Peyer's patch (tissue), 4 donors: ENCODE measurements at places on chromosomes 11 and 22.

GRCh38 chr11:35157814-35158700 is 19.1 kb downstream of the CD44 start:
- no peak for DNase-seq
- H3K27me3 ChIP-seq: no peaks in the 10 kb centered on the region
- no peaks in the 10 kb centered on the region for H3K36me3 ChIP-seq
- H3K4me3 ChIP-seq: no peak overlapping the region
- no peaks in the 10 kb centered on the region for H3K4me1 ChIP-seq

- H3K4me1 ChIP-seq: peaks cover 40% of the 10 kb centered on the region
- no peaks in the 10 kb centered on the region for H3K27me3 ChIP-seq
- H3K4me3 ChIP-seq: no peak overlapping the region
- no peaks in the 10 kb centered on the region for H3K36me3 ChIP-seq
- peak overlapping the region; percentile 50 for H3K27ac ChIP-seq
Measured at GRCh38 chr11:128497061-128497775, 90.1 kb downstream of the ETS1 start.

- no peaks in the 10 kb centered on the region for H3K4me1 ChIP-seq
- H3K27me3 ChIP-seq: no peaks in the 10 kb centered on the region
- DNase-seq: no peak
- peak overlapping the region; percentile 32 for H3K27ac ChIP-seq
Measured at GRCh38 chr11:118838905-118839553, 44.7 kb upstream of the CXCR5 start.

- H3K4me1 ChIP-seq: no peaks in the 10 kb centered on the region
- no peak for DNase-seq
- H3K36me3 ChIP-seq: peaks cover 10% of the 10 kb centered on the region
- H3K27me3 ChIP-seq: no peaks in the 10 kb centered on the region
- H3K4me3 ChIP-seq: no peak overlapping the region
Measured at GRCh38 chr22:38861170-38861876, 10.7 kb downstream of the CBX6 start.

DNA sequence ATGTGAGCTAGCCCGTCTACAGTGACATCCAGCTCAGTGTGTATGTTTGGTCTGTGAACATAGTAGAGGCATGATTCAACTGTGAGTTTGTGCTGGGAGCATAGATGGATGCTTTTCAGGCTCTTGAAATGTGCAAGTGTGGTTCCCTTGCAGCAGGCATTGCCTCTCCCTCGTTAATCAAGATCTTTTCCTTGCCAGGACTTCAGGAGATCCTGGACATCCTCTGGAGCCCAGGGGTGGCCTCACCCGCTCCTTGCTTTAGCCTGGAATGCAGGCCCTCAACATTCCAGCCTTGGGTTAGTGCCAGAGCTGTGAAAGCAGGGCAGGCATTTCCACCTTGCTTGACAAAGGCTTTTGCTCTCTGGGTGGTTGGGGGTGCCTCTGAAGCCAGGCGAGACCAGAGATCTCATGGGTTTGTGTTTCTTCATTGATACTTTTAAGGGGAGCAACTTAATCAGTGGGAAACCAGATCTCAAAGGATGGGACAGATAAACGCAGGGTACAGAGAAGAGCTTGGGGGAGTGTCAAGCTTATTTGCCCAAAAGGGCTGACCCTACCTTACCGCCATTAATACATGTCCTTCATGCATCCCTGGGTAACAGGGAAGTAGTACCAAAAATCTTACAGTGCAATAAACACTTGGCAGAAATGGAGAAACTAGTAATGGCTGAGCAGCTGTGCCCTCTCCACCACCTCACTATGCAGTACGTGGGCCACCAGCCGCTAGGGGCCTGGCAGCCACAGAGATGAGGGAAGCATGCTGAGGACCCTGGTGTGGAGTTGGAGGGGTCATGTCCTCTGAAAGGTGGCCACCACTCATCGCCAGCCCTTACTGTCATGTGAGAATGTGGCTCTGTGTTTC is 72.1 kb downstream of the PTPRJ start:
- H3K4me1 ChIP-seq: peaks cover 16% of the 10 kb centered on the region
- H3K4me3 ChIP-seq: no peak overlapping the region
- no peaks in the 10 kb centered on the region for H3K27me3 ChIP-seq
- no peak overlapping the region for H3K27ac ChIP-seq
- no peak for DNase-seq

DNA sequence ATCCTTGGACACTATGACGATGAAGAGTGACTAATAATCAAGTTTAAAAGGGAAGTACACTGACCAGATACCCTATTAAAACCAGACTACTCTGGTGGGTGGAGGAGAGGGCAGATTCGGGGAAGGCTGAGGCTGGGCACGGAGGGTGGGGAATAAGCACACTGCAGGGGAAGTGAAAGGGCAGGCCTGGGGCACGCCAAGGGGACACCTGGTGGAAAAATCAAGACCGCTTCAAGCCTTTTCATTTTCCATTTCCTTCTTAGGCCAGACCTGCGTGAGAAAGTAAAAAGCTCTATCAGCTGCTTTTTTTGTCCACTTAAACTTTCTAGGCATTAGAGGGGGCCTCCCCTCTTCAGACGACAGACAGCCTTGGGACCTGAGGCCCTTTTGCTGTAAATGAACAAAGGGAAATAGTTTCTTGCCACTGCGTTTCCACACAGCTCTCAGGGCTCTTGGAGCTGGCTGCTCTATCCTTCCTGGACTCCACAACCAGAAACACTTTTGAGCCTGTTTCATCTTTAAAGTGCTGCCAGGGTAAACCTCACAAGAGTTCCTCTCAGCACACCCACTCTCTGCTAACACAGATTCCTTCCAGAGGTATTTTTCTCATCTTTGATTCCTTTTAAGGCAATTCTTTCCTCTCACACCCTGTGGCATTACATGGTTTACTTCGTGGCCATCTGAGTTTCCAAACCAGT is 25.0 kb upstream of the SERPIND1 start:
- no peaks in the 10 kb centered on the region for H3K27me3 ChIP-seq
- H3K4me3 ChIP-seq: no peak overlapping the region
- H3K4me1 ChIP-seq: peaks cover 7% of the 10 kb centered on the region

DNA sequence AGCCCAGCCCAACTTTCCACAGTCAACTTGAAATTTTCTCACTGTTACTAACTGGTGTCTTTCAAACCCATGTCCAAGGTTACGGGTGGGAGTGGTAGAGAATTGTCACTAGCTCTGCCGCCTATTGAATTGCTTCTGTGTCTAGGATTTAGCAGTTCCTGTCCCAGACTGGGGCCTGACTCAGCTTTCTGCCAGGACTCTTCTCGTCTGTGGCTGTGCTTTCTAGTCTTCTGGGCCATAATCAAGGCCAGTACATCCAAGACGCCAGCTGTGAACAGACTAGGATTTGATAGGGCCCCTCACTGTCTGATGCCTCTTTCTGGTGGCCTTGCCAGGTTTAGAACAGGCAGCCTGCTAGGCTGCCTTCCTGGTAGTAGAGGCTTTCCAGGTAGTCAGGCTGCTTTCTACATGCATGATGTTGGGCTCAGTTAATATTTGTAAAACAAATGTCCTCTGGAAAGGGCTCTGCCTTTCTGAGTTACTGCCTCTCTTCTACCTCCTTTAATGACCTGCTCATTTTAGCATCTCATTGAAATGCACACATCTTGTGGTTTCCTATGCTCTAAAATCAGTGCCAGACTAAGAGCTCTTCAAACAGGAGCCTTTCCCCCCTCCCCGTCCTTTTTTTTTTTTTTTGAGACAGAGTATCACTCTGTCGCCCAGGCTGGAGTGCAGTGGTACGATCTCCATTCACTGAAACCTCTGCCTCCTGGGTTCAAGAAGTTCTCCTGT is 13.1 kb upstream of the HIKESHI start:
- no peaks in the 10 kb centered on the region for H3K27me3 ChIP-seq
- no peak overlapping the region for H3K27ac ChIP-seq
- no peak for DNase-seq
- no peak overlapping the region for H3K4me3 ChIP-seq
- no peaks in the 10 kb centered on the region for H3K36me3 ChIP-seq
- no peaks in the 10 kb centered on the region for H3K4me1 ChIP-seq

DNA sequence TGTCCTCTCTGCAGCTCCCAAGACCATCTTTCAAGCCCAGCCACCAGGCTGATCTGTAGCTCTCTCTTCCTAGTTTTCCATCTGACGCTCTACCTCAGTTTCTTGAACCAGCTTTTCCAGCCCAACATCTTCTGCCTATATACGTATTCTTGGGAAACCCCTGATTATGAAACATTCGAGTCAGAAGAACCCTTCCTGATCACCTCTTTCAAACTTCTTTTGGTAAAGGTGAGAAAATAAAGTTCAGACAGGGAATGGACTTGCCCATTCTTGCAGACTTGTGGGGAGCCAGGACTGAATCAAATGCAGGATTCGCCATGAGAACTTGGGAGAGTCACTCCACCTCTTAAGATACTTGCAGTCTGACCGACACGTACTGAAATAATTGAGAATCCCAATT is 169.5 kb upstream of the NARS2 start:
- H3K27ac ChIP-seq: no peak overlapping the region
- no peaks in the 10 kb centered on the region for H3K27me3 ChIP-seq
- DNase-seq: no peak
- H3K4me1 ChIP-seq: no peaks in the 10 kb centered on the region
- H3K36me3 ChIP-seq: no peaks in the 10 kb centered on the region
- no peak overlapping the region for H3K4me3 ChIP-seq

- no peak overlapping the region for H3K4me3 ChIP-seq
- no peak overlapping the region for H3K27ac ChIP-seq
- H3K36me3 ChIP-seq: no peaks in the 10 kb centered on the region
Measured at GRCh38 chr22:33400061-33400840, 342.1 kb upstream of the SYN3 start.

DNA sequence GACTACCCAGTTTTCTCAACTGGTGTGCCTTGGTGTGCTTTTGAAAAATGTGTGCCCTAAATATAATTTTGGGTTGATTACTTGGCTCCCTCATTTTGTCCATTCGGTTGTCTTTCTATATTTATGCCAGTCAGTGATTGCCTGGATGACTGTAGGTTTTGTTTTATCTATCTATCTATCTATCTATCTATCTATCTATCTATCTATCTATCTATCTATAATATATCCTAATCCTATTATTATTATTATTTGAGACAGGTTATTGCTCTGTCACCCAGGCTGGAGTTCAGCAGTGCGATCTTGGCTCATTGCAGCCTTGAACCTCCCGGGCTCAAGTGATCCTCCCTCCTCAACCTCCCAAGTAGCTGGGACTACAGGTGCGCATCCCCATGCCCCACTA is 111.4 kb upstream of the GRK3 start:
- no peak overlapping the region for H3K27ac ChIP-seq
- H3K4me1 ChIP-seq: no peaks in the 10 kb centered on the region
- H3K27me3 ChIP-seq: no peaks in the 10 kb centered on the region
- no peak for DNase-seq
- no peak overlapping the region for H3K4me3 ChIP-seq

DNA sequence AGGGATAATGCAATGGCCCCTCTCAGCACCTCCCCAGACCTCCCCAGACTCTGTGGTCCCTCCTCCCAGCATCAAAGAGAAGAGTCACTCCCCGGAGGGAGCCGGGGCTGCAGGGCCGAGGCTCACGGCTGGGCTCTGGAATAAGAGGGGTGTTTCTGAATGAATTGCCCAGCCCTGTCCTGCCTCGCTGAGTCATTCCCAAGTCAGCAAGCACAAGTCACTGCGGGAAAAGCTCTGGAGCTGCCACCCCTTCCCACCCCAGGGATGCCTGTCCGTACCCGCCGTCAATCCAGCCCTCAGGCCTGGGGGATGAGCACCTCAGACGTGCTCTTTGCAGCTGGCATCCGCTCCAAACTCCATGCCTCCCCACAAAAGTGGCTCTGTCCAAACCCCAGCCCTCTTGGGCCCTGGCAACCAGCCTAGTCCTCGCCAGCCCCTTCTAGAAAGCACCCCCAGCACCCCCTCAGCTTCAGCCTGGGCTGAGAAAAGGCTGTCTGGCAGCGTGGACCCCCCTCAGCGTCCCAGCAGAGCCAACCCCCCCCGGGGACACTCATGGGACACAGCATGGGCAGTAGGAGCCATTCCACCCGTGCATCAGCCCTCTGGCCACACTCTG is 22.7 kb downstream of the CELSR1 start:
- no peak for DNase-seq
- H3K27ac ChIP-seq: no peak overlapping the region
- no peaks in the 10 kb centered on the region for H3K36me3 ChIP-seq
- H3K4me1 ChIP-seq: no peaks in the 10 kb centered on the region
- H3K27me3 ChIP-seq: no peaks in the 10 kb centered on the region

- peak overlapping the region; percentile 87 for H3K27ac ChIP-seq
- peaks cover 49% of the 10 kb centered on the region for H3K4me1 ChIP-seq
- H3K36me3 ChIP-seq: no peaks in the 10 kb centered on the region
Measured at GRCh38 chr22:37639771-37640590, 512 bp downstream of the SH3BP1 start.

DNA sequence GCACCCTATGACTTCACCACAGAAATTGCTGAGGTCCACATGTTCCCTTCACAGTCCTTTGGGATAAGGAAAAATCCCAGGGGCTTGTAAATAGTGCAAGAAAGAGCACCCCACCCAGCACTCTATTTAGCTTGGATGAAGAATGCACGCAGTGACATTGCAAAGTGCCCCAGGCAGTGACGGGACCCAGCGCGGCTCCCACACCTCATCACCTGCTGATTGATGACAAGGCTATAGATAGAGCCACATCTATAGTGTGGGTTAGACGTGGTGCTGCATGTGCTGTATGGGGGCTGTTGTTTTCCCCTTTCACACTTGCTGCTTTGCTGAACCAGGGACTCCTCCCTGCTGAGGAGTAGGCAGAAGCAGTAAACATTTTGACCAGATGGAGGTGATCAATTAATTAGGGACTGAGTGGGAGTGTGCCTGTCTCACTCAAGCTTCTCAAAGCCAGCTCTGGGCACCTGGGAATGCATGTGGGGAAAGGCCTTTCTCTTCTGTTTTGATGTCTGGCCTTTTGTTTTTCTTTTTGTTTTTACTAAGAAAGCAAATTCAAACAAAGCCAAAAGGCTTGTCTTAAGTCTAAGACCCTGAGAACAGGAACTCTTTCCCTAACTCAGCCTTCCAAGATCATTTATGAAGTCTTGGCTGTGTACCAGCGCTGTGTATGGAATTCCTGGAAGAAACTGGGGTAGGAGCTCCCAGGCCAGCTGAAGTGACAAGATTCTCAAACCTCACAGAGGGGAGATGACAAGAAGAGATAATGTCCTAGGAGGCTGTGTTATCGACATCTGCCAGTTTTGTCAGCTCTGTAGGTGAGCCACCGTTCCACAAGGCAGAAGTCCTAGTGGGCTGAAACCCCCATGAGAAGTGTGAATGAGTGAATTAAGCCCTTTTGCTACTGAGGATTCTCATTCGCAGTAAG is 219.7 kb downstream of the BARX2 start:
- no peaks in the 10 kb centered on the region for H3K27me3 ChIP-seq
- no peak for DNase-seq
- H3K27ac ChIP-seq: no peak overlapping the region
- H3K4me3 ChIP-seq: no peak overlapping the region
- H3K36me3 ChIP-seq: no peaks in the 10 kb centered on the region
